ENCODE measurements at places on chromosomes 12 and 14.

DNA sequence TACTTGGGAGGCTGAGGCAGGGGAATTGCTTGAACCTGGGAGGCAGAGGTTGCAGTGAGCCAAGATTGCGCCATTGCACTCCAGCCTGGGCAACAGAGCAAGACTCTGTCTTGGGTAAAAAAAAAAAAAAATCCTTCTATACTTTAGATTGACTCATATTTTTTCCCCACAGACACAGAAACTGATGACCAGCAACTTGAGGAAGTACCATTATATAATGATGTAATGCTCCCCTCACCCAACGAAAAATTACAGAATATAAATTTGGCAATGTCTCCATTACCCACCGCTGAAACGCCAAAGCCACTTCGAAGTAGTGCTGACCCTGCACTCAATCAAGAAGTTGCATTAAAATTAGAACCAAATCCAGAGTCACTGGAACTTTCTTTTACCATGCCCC lies 24.3 kb upstream of the SNAPC1 start:
- no peak for DNase-seq

DNA sequence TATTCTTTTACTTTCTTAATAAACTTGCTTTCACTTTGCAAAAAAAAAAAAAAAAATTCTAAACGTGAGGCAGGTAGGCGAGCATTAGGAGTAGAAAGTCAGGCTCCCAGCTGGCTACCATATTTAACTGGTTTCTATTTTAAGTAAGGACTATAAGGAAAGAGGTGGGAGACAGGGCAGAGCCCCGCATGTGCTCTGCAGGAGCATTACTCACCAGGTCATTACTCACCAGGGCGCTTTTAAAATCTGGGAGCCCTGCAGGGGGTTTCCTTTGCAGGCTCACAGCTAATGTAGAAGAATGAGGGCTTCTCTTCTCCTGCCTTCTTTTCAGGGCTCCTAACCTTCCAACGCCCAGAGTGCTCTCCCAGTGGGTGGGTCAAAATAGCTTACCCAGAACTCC lies 14.0 kb upstream of the DPF3 start:
- DNase-seq, result peak; percentile 51

DNA sequence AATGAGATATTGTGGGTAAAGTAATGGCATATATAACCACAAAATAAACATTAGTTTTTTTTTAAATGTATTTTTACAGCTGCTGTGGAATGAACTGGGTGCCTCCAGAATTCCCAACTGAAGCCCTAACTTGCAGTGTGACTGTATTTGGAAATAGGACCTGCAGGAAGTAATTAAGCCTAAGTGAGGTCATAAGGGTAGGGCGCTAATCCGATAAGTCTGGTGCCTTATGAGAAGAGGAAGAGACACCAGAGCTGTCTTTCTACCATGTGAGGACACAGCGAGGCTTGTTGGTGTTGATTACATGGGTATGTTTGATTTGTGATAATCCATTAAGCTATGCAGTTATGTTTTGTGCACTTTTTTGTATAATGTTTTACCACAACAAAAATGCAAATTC lies 136.8 kb downstream of the TPH2 start:
- DNase-seq, result no peak

DNA sequence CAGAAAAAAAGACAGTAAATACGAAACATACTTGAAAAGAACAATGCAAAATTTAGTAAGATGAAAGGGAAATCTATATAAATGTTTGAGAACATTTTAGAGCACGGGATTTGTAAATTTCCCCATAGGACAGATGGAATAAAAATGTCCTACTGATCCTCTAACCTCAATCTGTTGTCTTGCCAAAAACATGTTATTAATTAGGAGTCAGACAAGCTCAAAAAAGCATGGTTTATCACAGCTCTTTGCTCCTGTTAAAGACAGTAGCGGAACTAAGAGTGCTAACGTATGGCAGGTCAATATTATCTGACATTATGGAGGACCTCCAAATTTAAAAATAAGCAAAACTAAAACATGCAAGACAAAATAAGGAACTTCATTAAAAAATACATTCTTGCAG lies 12.9 kb downstream of the GMFB start:
- DNase-seq, result no peak

GRCh38 chr12:47112679-47113078 lies 32.9 kb upstream of the AMIGO2 start:
- DNase-seq, result no peak

GRCh38 chr12:114194956-114195355 lies 211.0 kb downstream of the TBX5 start:
- no peak for DNase-seq

- peak; percentile 99 for DNase-seq
Measured at GRCh38 chr12:127272864-127273263, 994.1 kb upstream of the TMEM132C start.

GRCh38 chr14:55138091-55138490 lies 9.0 kb downstream of the LGALS3 start:
- no peak for DNase-seq

DNA sequence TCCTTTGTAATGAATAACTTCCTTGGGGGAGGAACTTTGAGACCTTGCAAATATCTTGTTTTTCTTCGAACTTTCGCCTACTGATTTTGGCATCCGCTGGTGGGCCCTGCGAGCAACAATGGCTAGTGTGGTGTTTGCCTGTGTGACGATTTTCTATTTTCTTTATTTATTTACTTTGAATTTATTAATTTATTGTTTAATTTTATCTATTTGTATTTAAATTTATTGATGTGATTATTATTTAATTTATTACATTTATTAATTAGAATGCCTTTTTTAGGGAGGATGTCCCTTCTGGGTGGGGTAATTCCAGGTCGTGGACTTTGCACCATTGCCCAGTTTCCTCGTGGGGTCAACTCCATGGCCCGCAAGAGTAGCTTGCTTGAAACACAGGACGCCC lies 149.7 kb downstream of the ZNF664 start:
- DNase-seq, result no peak

DNA sequence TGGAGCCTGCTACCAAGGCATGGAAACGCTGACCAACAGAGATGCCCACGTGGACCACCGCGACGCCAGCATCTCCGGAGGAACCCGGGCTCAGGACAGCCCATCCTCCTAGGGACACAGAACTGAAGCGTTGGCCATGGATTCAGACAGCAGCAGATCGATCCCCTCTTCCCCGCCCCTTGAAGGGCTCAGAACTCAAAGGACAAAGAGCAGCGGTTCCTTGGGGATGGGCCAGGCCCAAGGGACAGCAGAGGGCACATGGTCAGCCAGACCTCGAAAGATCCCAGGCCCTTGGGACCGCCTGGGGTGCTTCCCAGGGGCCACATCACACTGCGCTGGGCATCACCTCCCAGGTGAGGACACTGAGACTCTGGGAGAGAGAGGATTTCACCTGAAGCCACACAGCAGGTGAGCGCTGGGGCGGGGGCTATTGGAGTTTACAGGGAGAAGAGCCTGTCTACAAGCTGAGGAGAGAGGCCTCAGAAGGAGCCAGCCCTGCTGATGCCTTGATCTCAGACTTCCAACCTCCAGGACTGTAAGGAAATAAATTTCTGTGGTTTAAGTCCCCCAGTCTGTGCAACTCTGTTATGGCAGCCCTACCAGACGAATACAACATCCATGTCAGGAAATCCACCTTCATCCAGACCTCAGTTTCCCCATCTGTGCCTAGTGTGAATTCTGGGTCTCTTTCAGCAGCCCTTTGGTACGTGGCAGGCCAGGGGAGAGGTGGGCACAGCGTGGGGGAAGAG lies 49.4 kb downstream of the CCNK start:
- no peak for DNase-seq

GRCh38 chr12:64742416-64742815 lies 16.8 kb downstream of the GNS start:
- DNase-seq, result no peak

- no peak for DNase-seq
Measured at GRCh38 chr12:29533815-29534489, 36.5 kb upstream of the OVCH1 start.

- DNase-seq, result no peak
Measured at GRCh38 chr14:104442631-104443390, 136.8 kb upstream of the C14orf180 start.

DNA sequence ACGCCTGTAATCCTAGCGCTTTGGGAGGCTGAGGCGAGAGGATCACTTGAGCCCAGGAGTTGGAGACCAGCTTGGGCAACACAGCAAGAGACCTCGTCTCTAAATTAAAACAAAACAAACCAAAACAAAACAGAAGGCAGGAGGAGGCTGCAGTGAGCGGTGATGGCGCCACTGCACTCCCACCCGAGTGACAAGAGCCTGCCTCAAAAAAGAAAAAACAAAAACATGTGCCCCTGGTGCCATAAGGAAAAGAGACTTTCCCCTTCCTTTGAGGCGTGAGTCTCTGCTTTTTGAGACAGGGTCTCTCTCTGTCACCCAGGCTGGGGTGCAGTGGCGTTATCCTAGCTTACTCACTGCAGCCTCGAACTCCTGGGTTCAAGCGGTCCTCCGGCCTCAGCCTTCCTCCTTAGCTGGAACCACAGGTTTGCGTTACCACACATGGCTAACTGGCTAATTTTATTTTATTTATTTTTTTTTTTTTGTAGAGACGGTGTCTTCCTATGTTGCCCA lies 9.0 kb upstream of the EAPP start:
- DNase-seq, result no peak

DNA sequence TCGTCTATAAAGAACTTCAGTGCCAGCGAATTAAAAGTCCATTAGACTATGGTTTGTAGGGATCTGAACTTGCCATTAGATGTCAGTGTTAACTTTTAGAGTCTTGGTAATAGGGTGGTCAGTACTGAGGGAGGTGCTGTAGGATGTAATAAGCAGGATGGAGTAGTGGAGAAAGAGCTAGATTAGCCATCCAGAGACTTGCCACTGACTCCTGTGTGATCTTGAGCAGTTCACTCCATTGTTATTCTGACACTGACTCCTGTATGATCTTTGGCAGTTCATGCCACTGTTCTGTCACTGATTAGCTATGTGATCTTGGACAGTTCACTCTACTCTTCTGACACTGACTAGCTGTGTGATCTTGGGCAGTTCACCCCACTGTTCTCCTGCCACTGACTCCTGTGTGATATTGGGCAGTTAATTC lies 133.6 kb downstream of the TTLL5 start:
- no peak for DNase-seq

DNA sequence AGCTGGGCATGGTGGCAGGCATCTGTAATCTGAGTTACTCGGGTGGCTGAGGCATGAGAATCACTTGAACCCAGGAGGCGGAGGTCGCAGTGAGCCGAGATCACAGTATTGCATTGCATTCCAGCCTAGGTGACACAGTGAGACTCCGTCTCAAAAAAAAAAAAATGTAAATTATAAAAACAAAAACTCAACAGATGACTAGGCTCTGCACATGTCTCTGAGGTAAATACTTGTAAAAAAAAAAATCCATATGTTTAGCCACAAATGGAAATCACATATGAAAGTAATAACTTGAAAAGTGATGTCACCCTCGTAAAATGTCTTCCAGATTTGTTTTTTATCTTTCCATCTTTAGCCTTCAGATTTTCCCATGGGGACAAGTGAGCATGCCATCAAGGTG lies 85.0 kb downstream of the KICS2 start:
- no peak for DNase-seq

DNA sequence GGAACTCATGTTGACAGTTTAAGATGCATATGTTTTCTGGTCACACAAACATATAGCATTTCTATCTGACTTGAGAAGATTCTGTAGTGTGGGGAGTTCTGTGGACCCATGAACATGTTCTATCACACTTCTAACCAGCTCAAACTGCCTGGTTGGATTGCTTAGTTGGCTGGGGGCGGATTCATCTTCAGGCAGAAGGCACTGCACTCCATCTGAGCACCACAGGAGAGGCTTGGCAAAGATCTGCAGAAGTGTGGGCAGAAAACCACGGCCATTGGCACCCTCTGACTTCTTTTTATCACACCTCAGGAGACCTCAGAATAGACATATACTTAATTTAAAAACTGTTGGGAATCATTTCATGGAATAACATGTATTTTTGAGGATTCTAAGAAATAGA lies 68.5 kb downstream of the LIN7A start:
- no peak for DNase-seq

- DNase-seq, result peak; percentile 4
Measured at GRCh38 chr14:56490379-56490778, 89.2 kb upstream of the TMEM260 start.

GRCh38 chr14:59895721-59896120 lies 24.2 kb upstream of the LRRC9 start:
- DNase-seq, result no peak

- no peak for DNase-seq
Measured at GRCh38 chr12:118061873-118062843, 1.2 kb upstream of the WSB2 start.

DNA sequence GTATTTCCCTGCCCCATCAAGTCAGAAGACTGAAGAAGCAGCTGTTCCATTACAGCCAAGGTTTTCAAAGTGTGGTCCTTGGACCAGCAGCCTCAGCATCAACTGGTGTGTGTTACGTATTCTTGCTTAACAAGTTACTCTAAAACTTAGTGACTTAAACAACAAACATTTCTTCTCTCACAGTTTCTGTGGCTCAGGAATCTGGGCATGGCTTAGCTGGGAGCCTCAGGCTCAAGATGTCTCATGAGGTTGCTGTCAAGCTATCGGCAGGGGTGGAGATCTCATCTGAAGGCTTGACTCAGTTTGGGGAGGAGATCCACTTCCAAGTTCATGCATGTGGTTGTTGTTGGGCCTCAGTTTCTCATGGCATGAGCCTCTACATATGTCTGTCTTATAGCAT lies 174.5 kb downstream of the KTN1 start:
- DNase-seq, result no peak

DNA sequence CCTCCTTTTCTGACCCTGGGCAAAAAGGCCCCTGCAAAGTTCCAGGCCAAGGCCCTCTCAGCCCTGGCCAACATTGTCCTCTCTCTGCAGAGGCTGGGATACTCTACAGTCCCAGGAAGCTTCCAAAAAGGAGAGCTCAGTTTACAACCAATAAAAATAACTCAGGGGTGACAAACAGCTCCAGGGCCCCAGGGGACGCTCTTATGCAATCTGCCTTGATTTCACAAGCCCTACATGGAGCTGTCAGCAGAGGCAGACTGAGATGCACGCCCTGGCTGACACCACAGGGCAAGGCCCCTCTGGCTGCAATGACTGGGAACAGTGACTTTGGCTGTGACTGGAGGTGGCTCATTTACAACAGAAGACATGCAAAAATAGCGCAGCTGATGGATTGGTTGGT lies 129.0 kb upstream of the MED13L start:
- DNase-seq, result no peak

- no peak for DNase-seq
Measured at GRCh38 chr12:43571885-43572284, 19.9 kb upstream of the ADAMTS20 start.

Data from RCC 7860 (cell line).